Natural killer cell (primary cell): ENCODE measurements at places on chromosomes 12 and 14. TPM values are rescaled to one million over a fixed set of nuclear protein-coding genes. Genes with fewer than 3 reads are reported as not detected.

LRRK2 gene
- total RNA-seq: 3.3 TPM

HAL gene
- total RNA-seq: 1.6 TPM

LRCOL1 gene
- total RNA-seq: not detected

HEBP1 gene
- 13.5 TPM for total RNA-seq

PUS1 gene
- total RNA-seq: 20.6 TPM

SLC17A8 gene
- total RNA-seq: not detected

CFAP251 gene
- total RNA-seq: 0.59 TPM

DNA sequence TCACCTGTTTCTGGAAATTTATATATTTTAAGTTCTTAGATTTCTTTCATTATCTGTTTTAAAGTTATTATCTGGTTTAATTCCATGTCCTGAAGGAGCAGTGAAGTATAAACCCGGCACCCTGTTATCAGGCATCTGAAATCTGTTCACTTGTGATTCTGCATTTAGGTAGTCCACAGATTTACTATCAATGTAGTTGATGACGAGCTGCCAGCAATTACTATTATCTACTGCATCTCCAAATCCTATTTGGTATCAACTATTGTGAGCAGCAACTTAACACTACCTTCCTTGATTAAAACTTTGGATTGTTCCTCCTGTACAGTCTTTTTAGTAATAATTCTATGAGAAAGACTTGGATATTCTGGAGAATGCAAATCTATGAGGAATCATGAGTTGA lies 36.1 kb downstream of the PRORP start:
- peaks cover 4% of the 10 kb centered on the region for H3K4me1 ChIP-seq
- no peak for DNase-seq
- H3K27ac ChIP-seq: no peak overlapping the region
- H3K36me3 ChIP-seq: peaks cover 5% of the 10 kb centered on the region
- H3K27me3 ChIP-seq: no peaks in the 10 kb centered on the region

DNA sequence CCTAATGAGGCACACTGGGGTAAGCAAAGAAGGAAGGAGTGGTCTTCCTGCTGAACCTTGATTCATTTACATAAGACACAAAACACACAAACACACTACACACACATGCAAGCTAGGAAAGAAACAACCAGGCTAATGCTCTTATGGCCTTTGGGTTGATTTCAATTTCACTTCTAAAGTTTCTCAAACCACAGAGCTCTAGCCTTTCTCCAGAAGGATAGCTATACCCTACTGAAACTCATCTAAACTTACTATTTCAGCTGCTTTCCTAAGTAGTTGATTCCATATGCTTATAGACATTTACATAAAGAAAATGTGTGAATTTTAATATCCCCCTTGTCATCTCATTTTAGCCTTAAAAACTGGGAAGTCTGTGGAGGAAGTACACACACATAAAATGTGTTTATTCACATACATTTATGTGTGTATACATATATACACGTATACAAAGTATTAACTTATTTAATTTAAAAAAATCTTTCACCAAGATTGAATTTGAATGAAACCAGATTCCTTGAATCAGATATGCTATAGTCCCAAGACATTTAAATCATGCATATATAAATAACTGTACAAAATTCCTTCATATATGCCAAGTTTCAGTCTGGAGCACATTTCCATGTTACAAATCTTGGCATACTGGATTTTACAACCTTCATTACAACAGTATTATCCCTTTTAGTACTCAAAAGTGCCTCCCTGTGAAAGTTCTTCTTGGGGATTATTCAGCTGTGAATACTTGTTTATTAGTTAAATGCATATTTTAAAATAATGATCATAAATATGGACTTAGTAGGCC lies 231.8 kb upstream of the NPAS3 start:
- no peaks in the 10 kb centered on the region for H3K27me3 ChIP-seq
- no peak for DNase-seq
- H3K4me3 ChIP-seq: no peak overlapping the region
- H3K27ac ChIP-seq: no peak overlapping the region
- H3K36me3 ChIP-seq: no peaks in the 10 kb centered on the region

- DNase-seq: no peak
- no peak overlapping the region for H3K4me3 ChIP-seq
- no peaks in the 10 kb centered on the region for H3K4me1 ChIP-seq
- H3K36me3 ChIP-seq: peaks cover 73% of the 10 kb centered on the region
- no peak overlapping the region for H3K27ac ChIP-seq
- H3K27me3 ChIP-seq: no peaks in the 10 kb centered on the region
These were observed 27.6 kb upstream of the KCNMB4 start for GRCh38 chr12:70338531-70338930.

DNA sequence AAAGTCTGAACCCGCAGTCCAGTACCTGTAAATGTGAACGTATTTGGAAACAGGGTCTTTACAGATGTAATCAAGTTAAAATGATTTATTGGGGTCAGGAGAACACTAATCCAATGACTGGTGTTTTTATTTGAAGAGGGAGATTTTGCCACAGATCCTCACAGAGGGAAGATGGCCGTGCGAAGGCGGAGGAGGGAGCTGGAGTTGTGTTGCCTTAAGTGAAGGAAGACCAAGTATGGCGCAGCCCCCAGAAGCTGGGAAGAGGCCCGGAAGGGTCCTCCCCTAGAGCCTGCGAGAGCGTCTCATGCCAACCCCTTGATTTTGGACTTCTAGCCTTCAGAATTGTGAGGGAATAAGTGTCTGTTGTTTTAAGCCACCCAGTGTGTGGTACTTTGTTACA lies 102.8 kb upstream of the NUDT4 start:
- DNase-seq: no peak
- no peaks in the 10 kb centered on the region for H3K36me3 ChIP-seq
- peaks cover 2% of the 10 kb centered on the region for H3K4me1 ChIP-seq

GRCh38 chr12:13313886-13314285 lies 117.4 kb downstream of the EMP1 start:
- no peak overlapping the region for H3K27ac ChIP-seq
- no peaks in the 10 kb centered on the region for H3K36me3 ChIP-seq
- H3K4me1 ChIP-seq: no peaks in the 10 kb centered on the region
- no peak for DNase-seq
- H3K27me3 ChIP-seq: no peaks in the 10 kb centered on the region
- no peak overlapping the region for H3K4me3 ChIP-seq

DNA sequence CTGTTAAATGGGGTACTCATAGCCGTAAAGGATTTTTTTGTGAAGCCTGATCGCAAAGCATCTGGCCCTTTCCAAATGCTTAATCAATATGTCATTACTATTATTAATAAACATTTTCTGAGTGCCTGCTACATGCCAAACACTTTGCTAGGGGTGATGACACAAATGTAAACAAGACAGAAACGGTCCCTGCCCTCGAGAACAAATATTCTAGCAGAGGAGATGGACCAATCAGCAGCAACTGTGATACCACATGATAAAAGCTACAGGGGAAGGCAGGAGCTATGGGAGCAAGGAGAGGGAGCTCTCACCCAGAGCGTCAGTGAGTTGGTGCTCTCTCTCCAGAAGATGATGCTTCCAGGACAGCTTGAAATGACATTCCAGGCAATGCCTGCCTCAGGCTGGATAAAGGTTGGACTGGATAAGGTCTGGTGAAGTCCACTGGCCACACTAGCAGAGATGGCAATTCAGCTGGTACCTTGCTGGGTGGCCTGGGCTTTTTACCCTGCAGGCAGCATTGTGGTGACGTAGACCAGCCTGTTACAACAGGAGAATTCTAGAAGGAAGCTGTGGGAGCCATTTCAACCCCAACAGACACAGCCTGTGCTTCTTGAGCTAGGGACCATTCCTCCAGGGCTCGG lies 41.1 kb downstream of the ERH start:
- H3K4me1 ChIP-seq: peaks cover 14% of the 10 kb centered on the region
- no peaks in the 10 kb centered on the region for H3K27me3 ChIP-seq
- no peaks in the 10 kb centered on the region for H3K36me3 ChIP-seq
- no peak overlapping the region for H3K4me3 ChIP-seq

GRCh38 chr12:127130506-127131124 lies 1136.4 kb upstream of the TMEM132C start:
- H3K27ac ChIP-seq: no peak overlapping the region
- no peaks in the 10 kb centered on the region for H3K36me3 ChIP-seq
- H3K4me3 ChIP-seq: no peak overlapping the region

- peaks cover 15% of the 10 kb centered on the region for H3K4me1 ChIP-seq
- no peak for DNase-seq
- no peaks in the 10 kb centered on the region for H3K36me3 ChIP-seq
- H3K27me3 ChIP-seq: no peaks in the 10 kb centered on the region
- H3K27ac ChIP-seq: no peak overlapping the region
- no peak overlapping the region for H3K4me3 ChIP-seq
These were observed 1.1 kb downstream of the EMP1 start for GRCh38 chr12:13197526-13198143.

DNA sequence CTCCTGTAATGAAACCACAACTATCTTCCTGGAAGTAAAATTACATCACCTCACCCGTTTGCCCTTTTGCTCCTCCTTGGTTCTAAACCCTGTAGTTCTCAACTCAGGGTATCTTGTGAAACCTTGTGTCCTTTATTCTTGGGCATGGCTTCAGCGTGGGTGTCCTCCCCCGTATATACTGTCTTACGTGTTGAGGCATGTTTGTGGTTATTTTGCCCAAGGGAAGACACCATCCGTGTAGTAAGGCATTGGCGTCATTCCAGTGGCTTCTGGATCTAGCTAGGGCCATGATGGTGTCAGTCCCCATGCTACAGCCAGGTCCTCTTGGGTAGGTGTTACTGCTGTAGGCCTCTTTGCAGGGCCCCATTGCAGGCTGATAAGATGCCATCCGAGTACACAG lies 115.4 kb downstream of the ZFP36L1 start:
- H3K27ac ChIP-seq: no peak overlapping the region
- no peak overlapping the region for H3K4me3 ChIP-seq
- H3K4me1 ChIP-seq: peaks cover 12% of the 10 kb centered on the region
- no peaks in the 10 kb centered on the region for H3K36me3 ChIP-seq
- H3K27me3 ChIP-seq: no peaks in the 10 kb centered on the region
- no peak for DNase-seq

DNA sequence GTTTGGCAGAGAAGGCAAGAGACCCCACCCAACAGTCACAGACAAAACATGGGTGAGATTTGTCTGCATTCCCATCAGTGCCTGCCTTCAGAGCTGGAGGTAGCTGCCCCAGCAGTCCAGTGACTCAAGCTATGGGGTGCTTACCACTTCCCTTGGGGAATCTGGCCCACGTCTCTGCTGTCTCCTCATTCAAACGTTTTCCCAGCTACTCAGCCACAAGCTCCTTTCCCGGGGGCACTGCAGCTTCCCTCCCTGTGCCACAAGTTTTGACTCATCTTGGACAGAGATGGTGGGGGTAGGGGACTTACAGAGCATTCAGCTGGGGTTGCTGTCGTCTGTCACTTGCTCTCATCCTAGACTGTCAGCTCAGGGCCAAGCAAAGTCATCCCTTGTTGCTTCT lies 66.6 kb downstream of the FBXL14 start:
- H3K27me3 ChIP-seq: peaks cover 41% of the 10 kb centered on the region
- H3K36me3 ChIP-seq: no peaks in the 10 kb centered on the region
- no peak overlapping the region for H3K4me3 ChIP-seq
- no peak overlapping the region for H3K27ac ChIP-seq
- peaks cover 21% of the 10 kb centered on the region for H3K4me1 ChIP-seq

GRCh38 chr14:20550926-20551325 lies 9.9 kb downstream of the RNASE9 start:
- no peaks in the 10 kb centered on the region for H3K4me1 ChIP-seq
- no peak overlapping the region for H3K4me3 ChIP-seq
- H3K36me3 ChIP-seq: no peaks in the 10 kb centered on the region
- no peak overlapping the region for H3K27ac ChIP-seq
- no peaks in the 10 kb centered on the region for H3K27me3 ChIP-seq

DNA sequence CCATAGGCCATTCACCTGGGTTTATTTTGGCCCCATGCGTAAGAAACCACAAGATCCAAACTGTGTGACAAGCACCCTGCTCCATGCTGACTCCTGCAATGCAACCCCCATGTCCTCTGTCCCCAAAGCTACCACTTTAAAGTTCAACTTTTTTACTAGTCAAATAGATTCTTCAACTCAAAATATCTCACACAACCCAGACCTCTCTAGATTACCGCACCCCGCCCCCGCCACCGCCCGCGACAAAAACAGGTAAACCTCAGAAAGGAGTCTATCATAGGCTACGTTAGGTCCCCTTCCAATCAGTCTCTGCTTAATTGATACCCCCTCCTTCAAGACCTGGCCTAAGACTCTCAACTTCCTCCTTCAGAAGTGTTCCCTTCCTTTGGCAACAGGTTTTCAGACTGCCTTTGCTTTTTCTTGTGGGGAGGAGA lies 2.2 kb downstream of the ZFP36L1 start:
- DNase-seq: peak; percentile 68
- peak overlapping the region; percentile 96 for H3K4me3 ChIP-seq
- peaks cover 54% of the 10 kb centered on the region for H3K4me1 ChIP-seq
- H3K27me3 ChIP-seq: no peaks in the 10 kb centered on the region
- peak overlapping the region; percentile 49 for H3K27ac ChIP-seq

DNA sequence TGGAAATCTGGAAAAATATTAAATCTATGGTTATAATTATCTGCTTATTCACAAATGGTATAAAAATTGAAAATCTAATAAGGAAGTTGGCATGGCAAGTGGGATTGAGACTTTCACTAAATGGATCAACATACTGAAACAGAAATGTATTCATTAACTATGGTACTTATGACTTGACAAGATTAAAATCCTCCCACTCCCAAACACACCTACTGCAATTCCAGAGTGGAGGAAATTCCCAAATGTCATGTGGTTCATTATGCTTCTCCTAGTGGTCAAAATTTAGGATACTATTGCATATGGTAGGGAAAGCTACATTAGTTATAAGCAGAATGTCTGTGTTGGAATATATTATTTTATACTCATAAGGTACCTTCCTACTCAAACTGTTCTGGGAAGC lies 265.3 kb upstream of the PRICKLE1 start:
- no peak overlapping the region for H3K4me3 ChIP-seq
- DNase-seq: no peak
- H3K27ac ChIP-seq: no peak overlapping the region
- no peaks in the 10 kb centered on the region for H3K4me1 ChIP-seq
- no peaks in the 10 kb centered on the region for H3K27me3 ChIP-seq
- no peaks in the 10 kb centered on the region for H3K36me3 ChIP-seq
